ENCODE measurements at places on chromosomes 3 and 15. TPM values are rescaled to one million over a fixed set of nuclear protein-coding genes. Genes with fewer than 3 reads are reported as not detected.
A peak's percentile ranks its signal among the peaks of the same experiment; 100 is the strongest.

The CHRNA5 gene
- 8.1 TPM for total RNA-seq

The MTMR10 gene
- 21.1 TPM for total RNA-seq

The KLHL18 gene
- 33.6 TPM for total RNA-seq

The DLEC1 gene
- total RNA-seq: 1.3 TPM

The TM4SF4 gene
- 314 TPM for total RNA-seq

The PPP2R3A gene
- 35.0 TPM for total RNA-seq

- H3K27ac ChIP-seq: no peak overlapping the region
- no peaks in the 10 kb centered on the region for H3K4me1 ChIP-seq
- H3K36me3 ChIP-seq: no peaks in the 10 kb centered on the region
- no peak for DNase-seq
- no peak overlapping the region for H3K4me3 ChIP-seq
- peaks cover 7% of the 10 kb centered on the region for H3K27me3 ChIP-seq
Observed at GRCh38 chr3:143170074-143170473, 50.5 kb downstream of the CHST2 start.

- H3K4me1 ChIP-seq: peaks cover 9% of the 10 kb centered on the region
- H3K27me3 ChIP-seq: peaks cover 5% of the 10 kb centered on the region
- no peak for DNase-seq
- H3K36me3 ChIP-seq: no peaks in the 10 kb centered on the region
Observed at GRCh38 chr3:125398952-125399351, 23.8 kb upstream of the ZNF148 start.

- peak overlapping the region; percentile 16 for H3K27ac ChIP-seq
- no peaks in the 10 kb centered on the region for H3K36me3 ChIP-seq
- H3K4me1 ChIP-seq: peaks cover 8% of the 10 kb centered on the region
- peaks cover 99% of the 10 kb centered on the region for H3K27me3 ChIP-seq
Observed at GRCh38 chr3:147418808-147419701, 9.9 kb downstream of the ZIC1 start.

DNA sequence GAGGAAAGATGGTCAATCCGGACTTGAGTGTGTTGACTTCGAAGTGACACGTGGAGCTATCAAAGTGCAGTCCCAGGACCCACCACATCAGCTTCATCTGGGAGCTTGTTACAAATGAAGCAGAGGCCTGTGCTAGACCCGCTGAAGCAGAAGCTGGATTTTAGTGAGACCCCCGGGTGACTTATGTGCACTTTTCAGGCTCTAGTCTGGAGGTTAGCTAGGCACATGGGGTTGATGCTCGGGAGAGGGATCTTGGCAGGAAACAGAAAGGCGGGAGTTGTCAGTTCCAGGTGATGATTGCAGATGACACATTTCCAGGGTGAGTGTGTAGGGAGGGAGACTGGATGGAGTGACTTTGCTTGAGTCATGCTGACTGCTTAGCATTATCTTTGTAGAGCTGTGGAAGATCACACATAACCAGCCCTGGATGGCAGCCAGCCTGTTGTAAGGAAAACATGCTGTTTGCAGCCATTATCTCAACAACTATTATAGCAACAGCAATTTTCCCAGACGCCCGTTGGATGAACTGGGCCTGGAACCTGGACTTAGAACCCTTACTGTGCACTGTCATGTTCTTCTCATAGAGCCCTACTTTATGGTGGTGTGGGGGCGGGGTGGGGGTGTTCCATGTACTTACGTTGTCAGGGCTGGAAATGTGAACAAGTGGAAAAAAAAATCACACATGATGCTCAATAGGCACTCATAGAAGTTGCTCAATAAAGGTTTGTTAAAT lies 122.4 kb downstream of the THSD4 start:
- H3K27me3 ChIP-seq: peaks cover 19% of the 10 kb centered on the region
- no peaks in the 10 kb centered on the region for H3K36me3 ChIP-seq
- H3K4me3 ChIP-seq: no peak overlapping the region
- H3K4me1 ChIP-seq: no peaks in the 10 kb centered on the region
- H3K27ac ChIP-seq: no peak overlapping the region
- no peak for DNase-seq

Data from progenitor cell of endocrine pancreas (in vitro differentiated cells).